ENCODE measurements at places on chromosomes 6 and 20.

- DNase-seq, result no peak
These were observed 83.1 kb upstream of the CBLN4 start for GRCh38 chr20:56088375-56088774.

DNA sequence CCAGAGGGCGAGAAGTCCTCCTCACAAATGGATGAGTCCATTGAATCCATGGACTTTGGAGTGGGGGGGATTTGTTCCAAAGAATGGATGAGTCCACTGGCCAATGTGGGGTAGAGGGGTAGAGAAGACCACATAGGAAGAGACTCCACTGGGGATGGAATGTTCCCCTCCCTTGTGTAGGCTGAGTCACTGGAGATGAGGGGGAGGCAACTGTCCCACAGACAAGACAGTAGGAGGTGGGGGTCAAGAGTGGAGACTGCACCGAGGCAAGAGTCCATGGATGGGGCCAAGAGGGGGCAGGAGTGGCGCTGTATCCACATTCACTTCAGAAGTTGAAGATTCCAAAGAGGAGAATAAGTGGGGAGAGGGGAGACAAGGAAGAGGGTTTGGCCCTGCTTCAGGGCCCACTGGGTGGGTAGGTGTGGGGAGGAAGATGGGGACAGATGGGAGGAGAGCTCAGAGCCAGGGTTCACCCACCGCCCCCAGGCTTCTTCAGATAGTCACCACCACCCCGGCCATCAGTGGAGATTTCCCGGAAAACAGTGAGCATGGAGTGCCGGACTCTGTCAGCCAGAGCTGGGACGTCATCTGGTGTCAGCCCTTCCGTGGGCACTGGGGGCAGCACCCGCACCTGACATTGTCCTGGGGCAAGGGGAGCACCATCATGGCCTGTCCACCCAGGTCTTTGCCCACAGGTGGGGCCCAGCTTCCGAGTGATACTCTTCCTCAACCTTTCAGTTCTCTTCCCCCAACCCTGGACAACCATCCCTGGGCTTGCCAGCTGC lies 4.6 kb downstream of the EGFL8 start:
- DNase-seq, result no peak

GRCh38 chr6:135837735-135838449 lies 13.6 kb upstream of the PDE7B start:
- DNase-seq, result no peak

DNA sequence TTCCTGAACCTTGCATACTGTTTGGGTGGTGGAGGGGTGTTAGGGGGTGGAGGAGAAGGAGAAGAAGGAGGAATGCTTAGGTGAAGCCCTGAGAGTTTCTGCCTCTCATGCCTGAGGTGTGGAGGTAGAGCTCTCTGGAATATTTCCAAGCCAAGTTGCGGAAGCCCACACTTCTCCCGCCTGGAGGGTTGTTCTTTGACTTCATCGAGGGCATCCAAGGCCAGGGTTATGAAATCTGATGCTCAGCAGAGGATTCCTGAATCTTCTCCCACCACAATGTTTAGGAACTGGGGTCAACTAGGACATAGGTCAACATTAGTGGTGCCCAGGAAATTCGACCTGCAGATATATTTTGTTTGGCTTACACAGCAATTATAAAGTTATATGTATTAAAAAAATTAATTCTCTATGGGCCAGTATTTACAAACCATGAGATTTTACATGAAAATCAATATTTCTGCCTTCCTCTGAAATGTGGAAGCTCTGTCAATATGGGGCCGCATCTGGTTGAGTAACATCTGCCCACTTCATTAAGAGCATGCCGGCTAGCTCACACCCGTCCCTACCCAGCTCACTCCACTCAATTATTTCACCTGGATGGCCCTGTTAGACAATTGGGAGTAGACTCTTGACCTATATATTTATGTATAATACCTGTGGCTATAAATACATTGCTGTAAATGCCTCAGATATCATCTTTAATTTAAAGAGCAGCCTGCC lies 257.1 kb upstream of the ZFP64 start:
- no peak for DNase-seq

GRCh38 chr6:13331516-13332348 lies 3.4 kb upstream of the TBC1D7 start:
- DNase-seq, result peak; percentile 54

DNA sequence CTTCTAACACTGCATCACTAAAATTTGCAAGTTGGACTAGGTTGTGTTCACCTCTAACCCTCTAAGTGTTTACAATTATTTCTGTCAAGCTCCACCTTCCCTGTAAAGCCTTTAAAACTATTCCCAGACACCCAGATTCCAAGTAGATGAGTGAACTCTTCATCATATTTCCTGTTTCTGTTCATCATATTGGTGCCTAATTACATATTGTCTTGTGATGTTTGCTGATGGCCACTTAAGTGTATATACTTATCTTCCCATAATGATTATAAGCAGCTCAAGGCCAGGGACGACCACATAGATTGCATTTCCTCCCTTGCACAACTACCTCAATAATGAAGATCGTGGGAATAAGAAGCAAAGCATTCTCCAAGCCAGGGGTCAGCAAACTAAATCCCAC lies 16.8 kb downstream of the TNFRSF21 start:
- no peak for DNase-seq

DNA sequence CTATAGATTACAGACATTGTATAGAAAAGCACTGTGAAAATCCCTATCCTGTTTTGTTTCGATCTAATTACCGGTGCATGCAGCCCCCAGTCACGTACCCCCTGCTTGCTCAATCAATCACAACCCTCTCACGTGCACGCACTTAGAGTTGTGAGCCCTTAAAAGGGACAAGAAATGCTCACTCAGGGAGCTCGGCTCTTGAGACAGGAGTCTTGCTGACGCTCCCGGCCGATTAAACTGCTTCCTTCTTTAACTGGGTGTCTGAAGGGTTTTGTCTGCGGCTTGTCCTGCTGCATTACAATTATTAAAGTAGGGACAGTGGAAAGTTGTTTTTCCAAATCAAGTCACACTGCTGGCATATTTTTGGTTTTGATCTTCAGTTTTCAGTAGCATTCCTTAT lies 2.6 kb downstream of the TXLNB start:
- DNase-seq, result no peak

GRCh38 chr6:159053781-159054398 lies 9.1 kb upstream of the TAGAP start:
- no peak for DNase-seq

DNA sequence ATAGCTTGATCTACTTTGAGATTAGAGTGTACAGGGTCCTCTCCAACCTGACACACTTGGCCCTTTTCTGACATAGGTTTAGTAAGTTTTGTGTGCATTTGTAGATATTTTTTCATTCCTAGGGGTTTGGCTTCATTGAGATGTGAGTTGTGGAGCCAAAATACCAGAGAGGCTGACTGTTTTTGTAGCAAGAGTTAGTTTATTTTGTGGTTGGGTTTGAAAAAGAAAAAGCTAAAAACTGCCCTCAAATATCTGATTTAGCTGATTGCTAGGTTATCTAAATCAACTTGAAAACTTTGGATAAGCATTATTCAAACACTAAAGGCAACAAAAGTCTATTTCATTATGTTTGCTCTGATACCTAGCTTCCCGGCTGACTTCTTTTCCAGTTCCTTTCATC lies 164.7 kb upstream of the CENPW start:
- DNase-seq, result no peak

DNA sequence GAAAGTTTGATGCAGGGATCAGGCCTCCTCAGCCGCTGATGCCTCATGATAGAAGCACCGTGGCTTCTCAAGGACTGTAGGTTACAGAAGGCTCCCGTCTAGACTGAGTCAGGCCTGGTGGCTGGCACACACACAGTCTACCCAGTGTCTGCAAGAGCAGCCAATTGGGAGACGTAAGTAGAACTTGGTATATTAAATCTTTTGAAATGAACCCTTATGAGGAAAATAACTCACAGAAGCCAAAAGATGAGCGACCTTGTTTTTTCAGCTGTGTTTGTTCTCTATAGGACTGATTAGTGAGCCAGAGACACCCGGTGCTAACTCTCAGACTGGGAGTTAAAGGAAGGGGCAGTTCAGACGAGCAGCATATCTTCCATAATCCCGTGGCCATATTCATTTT lies 5.9 kb upstream of the PDE10A start:
- DNase-seq, result no peak

DNA sequence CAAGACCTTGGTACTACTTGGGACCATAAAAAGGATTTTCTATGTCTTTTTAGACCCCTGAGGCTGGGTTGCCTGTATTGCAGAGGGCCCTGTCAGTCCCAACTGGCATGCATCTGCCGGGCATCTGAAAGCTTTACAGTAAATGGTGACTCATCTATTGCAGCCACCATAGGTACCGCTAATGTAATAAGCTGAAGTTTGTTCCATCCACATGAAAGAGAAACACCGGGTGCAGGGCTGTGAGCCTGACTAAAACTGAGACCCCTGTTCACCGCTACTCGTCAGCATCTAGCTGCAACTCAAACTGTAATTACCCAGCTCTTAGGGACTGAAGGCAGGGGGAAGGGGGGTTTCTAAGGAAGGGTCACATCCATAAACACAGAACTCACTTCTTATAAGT lies 49.5 kb downstream of the TRERF1 start:
- DNase-seq, result peak; percentile 47

DNA sequence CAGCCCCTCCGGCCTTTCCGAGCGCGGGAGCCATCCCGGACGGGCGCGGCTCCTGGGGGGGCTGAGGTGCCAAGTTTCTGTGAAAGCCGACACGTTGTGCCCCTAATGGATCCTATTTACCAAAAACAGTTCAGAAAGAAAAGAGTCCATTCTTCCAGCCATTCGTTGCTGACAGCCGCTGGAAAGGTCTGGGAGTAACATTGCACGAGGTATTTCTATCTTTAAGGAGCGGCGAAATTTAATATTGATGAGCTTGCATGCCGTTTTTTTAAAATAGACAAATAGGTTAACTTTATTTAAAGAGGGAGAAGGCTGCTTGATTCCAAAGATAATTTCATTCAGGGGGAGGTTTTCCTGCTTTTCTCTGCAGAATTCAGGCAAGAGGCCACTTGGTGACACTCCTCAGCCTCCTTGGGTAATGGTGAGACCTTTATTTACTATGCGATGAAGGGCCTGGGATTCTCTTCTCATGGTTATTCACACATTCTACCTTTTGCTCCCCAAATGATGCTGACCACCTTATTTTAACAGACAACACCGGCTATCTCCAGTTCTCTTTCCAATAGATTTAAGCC lies 988 bp downstream of the TIAM2 start:
- DNase-seq, result no peak

DNA sequence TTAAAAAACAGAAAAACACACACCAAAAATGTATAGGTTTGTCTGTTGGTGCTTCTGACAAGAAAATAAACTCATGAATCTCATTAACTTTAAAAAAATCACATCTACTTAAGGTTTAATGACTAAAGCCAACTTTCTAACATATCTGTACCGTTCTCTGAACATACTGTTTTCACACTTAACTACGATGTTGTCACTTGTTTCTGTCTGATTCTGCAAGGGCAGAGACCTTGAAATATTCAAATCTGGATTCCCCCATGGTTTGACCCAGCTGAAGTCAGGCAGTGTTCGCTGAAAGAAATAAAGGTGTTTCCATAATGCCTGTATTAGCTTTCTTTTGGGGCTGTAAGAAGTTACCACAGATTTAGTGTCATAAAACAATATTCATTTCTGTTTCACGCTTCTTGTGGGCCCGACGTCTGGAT lies 2.7 kb upstream of the ASXL1 start:
- no peak for DNase-seq
